ENCODE measurements at places on chromosomes 4 and X.

- no peak for DNase-seq
Measured at GRCh38 chrX:120823556-120823955, 52.1 kb downstream of the CT47B1 start.

DNA sequence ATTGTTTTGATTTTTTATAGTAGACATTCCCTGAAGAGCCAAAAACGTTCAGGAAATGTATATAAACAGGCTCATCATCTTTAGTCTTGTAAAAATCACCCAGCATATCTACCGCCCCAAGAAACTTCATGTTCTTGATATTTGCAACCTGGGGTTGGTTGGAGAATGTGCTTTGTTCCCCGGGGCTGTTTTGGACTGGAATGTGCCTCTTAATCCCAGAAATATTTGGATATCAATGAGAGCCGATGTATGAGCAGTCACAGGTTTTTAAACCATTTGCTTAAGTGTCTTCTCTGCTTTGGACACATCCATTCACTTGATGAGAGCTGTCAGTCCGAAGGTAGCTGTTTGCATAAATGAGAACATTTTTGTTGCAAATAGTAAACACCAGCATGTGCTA is 449.7 kb downstream of the PCDH7 start:
- DNase-seq, result no peak

GRCh38 chrX:73913580-73913979 is 350.6 kb downstream of the CHIC1 start:
- DNase-seq, result no peak

- DNase-seq, result no peak
Measured at GRCh38 chrX:153055871-153056749, at the start of gene PNMA3. Gene PNMA3 (plus strand): TSS chrX:153056470. CDS start chrX:153057056, 586 bp downstream.

- peak; percentile 70 for DNase-seq
Measured at GRCh38 chr4:6917461-6918271, 8.0 kb downstream of the TBC1D14 start.

DNA sequence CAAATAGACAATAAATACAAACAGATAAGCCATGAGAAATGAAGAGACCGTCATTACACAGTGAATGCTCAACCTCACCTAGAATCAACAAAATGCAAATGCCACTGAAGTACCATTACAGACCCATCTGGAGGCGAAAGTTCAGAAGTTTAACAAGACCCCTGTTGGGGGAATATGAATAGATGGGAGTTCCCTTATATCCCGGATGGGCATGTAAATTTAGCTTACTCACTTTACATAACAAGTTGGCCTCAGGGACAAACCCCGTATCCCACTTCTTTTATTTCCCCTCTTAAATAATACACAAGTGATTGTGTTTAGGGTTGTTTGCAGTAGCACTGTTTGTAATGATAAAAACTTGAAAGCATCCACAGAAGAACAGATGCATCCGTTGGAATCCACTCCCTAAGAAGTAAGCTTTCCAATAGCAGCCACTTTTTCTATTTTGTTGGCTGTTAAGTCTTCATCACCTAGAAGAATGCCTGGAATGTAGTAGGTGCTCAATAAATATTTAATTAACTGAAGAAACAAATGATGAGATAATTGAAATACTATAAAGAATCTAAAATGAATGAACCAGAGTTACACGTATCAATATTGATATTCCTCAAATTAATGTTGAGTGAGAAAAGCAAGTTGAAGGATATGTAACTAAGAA is 1076.3 kb upstream of the TENM3 start:
- DNase-seq, result no peak

DNA sequence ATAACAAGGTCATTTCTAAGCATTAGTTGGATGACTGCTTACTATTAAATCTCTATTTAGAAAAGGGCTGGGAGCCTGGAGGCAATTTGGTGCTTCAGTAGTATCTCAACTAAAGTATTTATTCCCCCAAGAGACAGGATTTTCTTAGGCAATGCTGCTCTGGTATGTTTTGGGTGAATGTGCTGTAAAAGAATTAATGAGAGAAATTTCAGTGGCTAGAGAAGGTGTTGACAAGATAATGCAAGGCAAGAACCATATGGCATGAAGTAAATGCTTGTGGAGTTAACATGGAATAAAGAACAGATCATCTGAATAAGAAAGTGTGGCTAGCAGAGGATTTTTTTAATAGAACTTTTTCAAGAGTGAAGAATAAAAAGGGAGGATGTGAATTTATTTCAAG is 3.9 kb downstream of the CYP2U1 start:
- no peak for DNase-seq

- DNase-seq, result no peak
Measured at GRCh38 chr4:4803216-4803911, 56.1 kb upstream of the MSX1 start.

GRCh38 chrX:68824565-68825125 is 4.2 kb upstream of the EFNB1 start:
- DNase-seq, result no peak

GRCh38 chrX:1387141-1387776 is 4.7 kb downstream of the SLC25A6 start:
- DNase-seq, result no peak

GRCh38 chrX:118038614-118039365 is 77.8 kb downstream of the KLHL13 start:
- DNase-seq, result no peak

GRCh38 chr4:101229116-101229515 is 118.2 kb downstream of the PPP3CA start:
- no peak for DNase-seq

- DNase-seq, result no peak
Measured at GRCh38 chr4:79663865-79664264, 255.8 kb upstream of the GK2 start.

DNA sequence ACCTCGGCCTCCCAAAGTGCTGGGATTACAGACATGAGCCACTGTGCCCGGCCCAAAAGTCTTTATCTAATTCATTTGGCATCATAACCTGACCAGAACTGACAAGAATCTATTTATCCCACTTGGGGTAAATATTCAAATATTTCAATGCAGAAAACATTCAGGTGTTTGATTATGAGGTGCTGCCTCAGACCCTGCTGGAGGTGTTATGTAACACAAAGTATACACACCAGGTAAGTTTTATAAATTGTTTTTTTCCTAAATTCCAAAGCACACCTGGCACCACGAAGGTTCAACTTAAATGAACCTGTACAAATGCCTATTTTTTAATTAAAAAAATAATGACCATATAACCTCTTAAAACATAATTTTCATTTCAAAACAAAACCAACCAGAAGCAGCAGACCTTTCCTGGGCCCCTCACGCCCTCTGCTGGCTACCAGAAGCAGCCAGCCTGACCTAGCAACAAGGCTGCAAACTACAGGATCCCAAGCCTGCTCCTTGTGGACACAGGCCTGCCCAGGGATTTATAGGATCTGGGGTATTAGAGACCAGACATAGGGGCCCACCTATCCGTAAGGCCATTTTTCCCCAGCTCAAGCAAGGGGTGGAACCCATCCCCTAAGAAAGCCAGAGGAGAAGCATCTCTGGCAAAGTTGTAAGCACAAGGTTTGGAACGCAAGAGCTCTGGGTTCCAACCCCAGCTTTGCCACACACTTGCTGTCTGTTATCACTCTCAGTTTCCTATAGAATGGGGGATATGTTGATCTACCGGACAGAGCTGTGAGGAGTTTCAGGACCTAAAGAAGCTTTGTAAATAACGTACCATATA is 11.7 kb downstream of the OTUD5 start:
- DNase-seq, result no peak

- no peak for DNase-seq
Measured at GRCh38 chr4:8368061-8368481, 72.5 kb downstream of the ACOX3 start.

DNA sequence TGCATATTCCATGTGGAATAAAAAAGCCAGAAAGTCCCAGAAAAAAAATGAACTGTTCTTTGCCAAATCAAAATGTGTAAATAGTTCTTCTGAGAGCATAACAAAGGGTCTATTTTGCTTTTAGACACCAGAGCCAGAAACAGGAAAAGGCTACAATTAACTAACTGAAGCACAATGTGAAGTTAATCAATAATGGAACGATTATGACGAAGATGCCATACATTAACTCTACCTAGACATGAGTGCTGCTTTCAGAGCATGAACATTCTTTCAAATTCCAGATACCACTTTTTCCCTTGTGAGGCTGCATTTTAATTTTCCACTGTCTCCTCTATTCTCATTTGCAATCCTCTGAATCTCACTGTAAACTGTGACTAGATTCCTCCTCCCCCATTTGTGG is 48.7 kb upstream of the PHOX2B start:
- no peak for DNase-seq

DNA sequence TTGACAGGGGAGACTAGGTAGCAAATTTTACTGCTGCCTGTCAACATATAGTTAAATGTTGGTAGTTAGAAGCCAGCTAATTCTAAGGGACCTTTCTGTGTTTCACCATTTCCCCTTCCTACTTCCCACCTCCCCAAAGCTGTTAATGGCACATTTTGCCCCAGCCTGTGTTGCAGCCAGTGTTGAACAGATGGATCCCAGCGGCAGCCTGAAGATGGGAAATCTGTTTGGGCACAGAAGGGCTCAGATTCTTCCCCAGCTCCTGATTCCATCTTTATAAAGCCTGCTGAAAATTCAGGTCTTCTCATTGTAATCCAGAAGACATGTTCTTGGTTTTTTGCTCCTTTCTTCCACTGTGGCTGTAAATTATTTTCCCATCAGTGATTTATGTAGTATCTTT is 89.0 kb downstream of the SPRY1 start:
- DNase-seq, result no peak

GRCh38 chr4:177127658-177128057 is 182.0 kb upstream of the NEIL3 start:
- no peak for DNase-seq

DNA sequence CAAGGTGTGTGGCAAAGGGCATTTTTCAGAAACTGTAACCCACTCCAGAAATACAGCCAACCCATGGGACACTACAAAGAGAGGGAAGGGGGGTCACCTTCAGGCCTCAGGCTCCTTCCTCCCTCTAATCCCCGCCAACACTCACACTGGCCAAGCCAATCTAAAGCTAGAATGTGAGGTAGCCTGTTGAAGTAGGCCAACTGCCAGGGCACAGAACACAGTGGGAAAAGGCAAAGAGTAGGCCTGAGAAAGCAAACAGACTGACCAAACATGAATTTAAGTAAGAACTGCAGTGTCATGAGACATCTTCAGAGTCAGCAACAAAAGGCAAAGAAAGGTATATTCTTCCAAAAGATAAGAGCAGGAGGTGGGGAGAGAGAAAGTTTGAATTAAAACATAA is 289.0 kb downstream of the HNRNPD start:
- no peak for DNase-seq

DNA sequence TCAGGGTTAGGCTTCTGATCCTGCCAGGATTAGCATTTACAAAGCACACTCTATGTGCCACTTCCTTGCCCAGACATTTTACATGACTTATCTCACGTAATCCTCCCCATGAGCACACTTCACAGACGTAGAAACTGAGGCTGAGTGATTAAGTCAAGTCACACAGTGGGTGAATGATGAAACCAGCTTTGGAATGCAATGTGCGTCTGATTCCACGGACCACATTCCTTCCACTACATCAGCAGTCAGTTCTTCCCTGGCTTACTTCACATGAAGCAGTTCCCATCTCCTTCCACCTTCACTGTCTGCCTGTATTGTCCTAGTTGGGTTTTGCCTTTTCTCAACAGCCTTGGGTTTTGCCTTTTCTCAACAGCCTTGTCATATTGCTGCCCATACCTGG is 134.3 kb upstream of the PPARGC1A start:
- DNase-seq, result no peak

- DNase-seq, result peak; percentile 29
Measured at GRCh38 chr4:86452422-86452891, 92.6 kb upstream of the MAPK10 start.

- peak; percentile 26 for DNase-seq
Measured at GRCh38 chr4:139934057-139934707, 219.8 kb downstream of the MAML3 start.

- DNase-seq, result no peak
Measured at GRCh38 chr4:105088110-105088879, 58.4 kb upstream of the TET2 start.

- DNase-seq, result no peak
Measured at GRCh38 chr4:139455126-139455538, 1.2 kb downstream of the RAB33B start.

- no peak for DNase-seq
Measured at GRCh38 chr4:83599183-83599582, 63.3 kb downstream of the GPAT3 start.

- DNase-seq, result no peak
Measured at GRCh38 chr4:121041307-121042090, 30.8 kb downstream of the NDNF start.

- no peak for DNase-seq
Measured at GRCh38 chr4:17512973-17513665, 1.2 kb upstream of the QDPR start.

DNA sequence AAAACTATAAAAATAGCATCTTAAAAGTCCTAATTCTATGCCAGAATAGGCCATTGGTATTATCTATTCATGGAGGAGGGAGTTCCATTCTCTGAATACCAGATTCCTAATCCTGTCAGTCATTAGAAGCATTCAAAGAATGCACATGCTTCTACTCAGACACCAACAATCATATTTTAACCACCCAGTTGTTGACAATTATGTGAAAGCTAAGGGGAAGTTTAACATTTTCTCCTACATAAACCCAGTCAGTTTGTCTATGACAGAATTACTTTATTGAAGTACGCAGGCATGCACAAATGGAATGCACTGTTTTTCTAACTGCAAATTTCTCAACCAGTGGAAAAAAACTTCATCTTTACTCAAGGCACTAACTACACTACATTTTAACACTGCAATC is 69.6 kb upstream of the MTNR1A start:
- DNase-seq, result no peak

GRCh38 chrX:107374132-107374531 is 75.3 kb upstream of the FRMPD3 start:
- no peak for DNase-seq

- DNase-seq, result no peak
Measured at GRCh38 chr4:173325007-173325736, 9.0 kb downstream of the HMGB2 start.

GRCh38 chrX:118152721-118153120 is 36.1 kb upstream of the KLHL13 start:
- no peak for DNase-seq

- no peak for DNase-seq
Measured at GRCh38 chrX:107823456-107823855, 2.2 kb upstream of the MID2 start.

- no peak for DNase-seq
Measured at GRCh38 chr4:140176735-140177134, 22.8 kb upstream of the MAML3 start.

GRCh38 chrX:24563291-24564010 is 83.7 kb downstream of the PCYT1B start:
- DNase-seq, result no peak

DNA sequence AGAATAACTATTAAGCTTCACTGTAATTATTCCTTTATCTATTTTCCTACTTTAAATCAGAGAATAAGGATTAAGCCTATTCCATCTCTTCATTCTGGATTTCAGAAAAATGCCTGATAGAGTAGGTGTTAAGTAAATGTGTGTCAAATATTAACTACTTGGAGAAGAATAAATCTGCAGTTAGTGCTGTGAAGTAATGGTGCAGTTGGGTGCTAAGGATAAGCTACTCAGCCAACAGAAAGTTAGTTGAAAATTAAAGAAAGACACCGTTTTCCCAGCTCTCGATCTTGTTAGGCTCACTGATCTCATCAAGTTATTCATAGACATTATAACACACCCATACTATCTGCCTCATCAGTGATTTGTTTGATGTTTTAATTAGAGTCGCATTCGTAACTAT is 7.1 kb downstream of the PF4V1 start:
- no peak for DNase-seq
